ENCODE measurements at places on chromosomes 11 and 22.

- no peak for DNase-seq
These were observed 498.3 kb upstream of the TENM4 start for GRCh38 chr11:79939111-79939510.

DNA sequence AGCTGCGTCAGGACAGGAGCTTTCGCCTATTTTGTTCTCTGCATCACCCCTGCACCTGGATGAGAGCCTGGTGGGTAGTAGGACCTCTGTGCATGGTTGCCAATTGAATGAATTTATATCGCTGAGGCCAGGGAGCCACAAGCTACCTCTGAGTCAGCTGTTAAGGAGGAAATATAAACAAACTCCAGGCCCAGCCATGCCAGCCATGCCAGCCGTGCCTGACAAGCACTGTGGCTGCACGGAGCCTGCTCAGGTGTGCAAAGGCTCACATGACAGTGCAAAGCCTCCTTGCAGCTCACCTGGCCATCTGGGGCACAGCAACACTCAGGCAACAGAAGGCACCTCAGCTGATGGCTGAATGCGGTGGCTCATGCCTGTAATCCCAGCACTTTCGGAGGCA, 33.7 kb upstream of the LINC01488 start:
- no peak for DNase-seq

GRCh38 chr11:83252266-83252665, 33.9 kb downstream of the CCDC90B start:
- no peak for DNase-seq

GRCh38 chr11:111301004-111301841, 2.9 kb downstream of the POU2AF3 start:
- DNase-seq = no peak

DNA sequence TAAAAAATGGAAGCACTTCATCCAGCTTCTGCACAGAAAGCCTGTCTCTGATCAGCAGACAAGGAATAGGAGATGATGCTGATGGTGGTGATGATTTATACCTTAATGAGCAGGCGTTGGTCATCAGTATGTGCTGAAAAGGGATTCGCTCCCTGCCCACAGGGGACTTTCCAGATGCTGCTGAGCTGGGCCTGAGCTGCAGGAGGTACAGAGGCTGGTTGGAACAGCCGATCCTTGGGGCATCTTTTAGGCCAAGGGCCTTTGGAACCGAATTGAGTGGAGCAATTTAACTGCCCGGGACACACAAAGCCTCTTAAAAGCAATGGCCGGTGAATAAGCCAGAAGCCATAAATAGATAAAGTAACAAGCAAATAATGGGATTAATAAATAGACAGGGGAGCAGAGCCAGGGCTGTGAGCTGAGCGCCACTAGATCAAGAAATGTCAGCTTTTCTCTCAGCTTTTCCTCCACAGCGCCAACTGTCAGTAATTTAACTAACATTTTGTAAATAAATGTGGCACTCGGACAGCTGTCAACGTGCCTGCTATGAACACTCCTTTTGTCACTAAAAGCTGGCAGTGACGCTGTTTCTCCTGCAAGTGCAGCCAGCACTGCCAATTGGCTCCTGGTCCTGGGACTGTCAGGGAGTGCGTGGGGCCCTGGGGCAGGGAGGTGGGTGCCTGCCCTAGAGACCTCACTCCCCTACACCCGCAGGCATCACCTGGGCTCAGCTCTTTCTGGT, 562.3 kb downstream of the NTM start:
- DNase-seq = no peak

GRCh38 chr11:43316451-43316850, 4.7 kb downstream of the API5 start:
- DNase-seq = no peak

GRCh38 chr22:21622919-21623647, 6.7 kb downstream of the YDJC start:
- DNase-seq = no peak

DNA sequence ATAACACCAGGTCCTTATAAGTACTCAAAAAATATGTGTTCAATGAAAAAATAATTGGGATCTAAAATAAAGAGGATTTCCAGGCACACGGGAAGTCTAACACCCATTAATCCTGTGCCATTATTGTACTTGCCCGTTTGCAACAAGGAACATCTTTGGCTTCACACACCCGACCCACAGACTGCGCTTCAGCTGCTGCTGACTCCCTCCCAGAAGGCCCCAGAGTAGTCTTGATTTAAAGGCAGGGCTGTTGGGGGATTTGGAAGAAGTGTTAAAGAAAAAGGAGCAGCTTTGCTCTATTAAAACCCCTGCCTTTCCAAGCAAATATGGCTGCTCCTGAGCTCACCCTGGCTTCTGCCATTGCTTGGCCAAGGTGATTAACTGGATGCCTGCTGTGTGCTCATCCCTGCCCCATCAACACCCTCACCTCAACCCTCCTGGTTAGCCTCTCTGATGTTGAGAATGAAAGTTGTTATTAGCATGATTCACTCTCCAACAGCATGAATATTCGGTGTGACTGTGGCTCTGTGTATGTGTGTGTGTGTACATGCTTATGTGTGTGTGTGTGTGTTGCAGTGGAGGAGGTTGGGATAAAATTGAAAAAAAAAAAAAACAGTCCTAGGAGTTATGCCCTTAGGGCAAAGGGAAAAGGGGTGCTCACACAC, 76.1 kb downstream of the KIRREL3 start:
- no peak for DNase-seq

DNA sequence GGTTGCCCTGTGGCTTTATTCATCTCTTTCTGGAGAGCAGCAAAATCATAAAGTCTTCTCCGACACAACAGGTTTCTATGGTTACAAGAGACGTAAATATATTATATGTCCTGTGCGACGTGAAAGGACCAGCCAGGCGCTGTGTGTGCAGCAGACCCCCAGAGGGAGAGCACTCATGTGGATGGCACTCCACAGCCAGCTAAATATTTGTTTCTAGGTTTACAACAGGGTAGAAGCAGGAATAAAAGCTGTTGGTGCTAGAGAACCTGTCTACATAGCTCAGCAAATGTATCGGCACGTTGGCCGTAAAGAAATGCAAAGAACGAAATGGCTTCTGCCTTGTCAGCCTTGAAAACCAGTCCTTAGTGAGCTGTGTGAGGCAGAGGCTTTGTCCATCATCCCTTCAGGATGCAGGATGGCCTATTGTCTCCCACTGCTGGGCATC, 133.8 kb upstream of the PITPNB start:
- DNase-seq = no peak

DNA sequence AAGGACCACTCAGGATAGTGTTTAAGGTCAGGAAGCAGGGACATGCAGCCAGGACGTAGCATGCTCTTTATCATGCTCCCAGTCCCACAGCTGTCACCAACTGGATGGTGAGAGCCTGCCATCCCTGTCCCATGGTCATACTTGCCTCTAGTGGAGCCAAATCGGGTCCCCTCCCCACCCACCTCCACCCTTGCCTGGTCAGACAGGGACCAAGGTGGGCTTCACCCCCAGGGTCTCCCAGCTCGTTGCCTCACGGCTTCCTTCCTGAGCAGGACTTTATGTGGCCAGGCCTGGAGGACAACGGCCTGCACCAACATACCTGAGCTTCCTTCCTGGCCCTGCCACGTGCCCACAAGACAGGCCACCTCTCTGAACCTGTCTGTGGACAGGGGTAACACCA, 19.8 kb downstream of the A4GALT start:
- DNase-seq = no peak

DNA sequence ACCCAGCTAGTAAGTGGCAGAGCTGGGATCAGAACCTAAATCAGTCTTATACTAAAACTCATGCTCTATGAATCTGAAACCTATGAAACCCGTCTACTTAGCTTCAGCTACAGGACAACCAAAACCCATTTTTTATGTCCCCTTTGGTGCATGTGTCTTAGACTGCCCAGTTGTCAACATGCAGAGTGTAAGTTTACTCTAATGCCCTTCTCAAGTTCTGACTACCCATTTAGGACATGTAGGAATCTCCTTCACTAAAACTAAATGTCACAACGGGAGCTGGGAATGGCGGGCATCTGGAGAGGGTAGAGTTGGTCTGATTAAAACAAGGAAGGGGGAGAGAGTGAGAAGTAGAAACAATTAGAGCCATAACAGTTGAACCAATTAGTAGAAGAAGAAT, 167.9 kb upstream of the UBASH3B start:
- no peak for DNase-seq

- DNase-seq = no peak
These were observed 904.2 kb upstream of the RAG2 start for GRCh38 chr11:37502202-37502601.

- DNase-seq = no peak
These were observed 118.2 kb downstream of the ABTB2 start for GRCh38 chr11:34239465-34240149.

- no peak for DNase-seq
These were observed 85.0 kb upstream of the SC5D start for GRCh38 chr11:121207485-121208115.

GRCh38 chr22:37366601-37367000, 60.7 kb downstream of the ELFN2 start:
- DNase-seq = no peak

- DNase-seq = no peak
These were observed 10.6 kb downstream of the EIF3M start for GRCh38 chr11:32594272-32594671.

DNA sequence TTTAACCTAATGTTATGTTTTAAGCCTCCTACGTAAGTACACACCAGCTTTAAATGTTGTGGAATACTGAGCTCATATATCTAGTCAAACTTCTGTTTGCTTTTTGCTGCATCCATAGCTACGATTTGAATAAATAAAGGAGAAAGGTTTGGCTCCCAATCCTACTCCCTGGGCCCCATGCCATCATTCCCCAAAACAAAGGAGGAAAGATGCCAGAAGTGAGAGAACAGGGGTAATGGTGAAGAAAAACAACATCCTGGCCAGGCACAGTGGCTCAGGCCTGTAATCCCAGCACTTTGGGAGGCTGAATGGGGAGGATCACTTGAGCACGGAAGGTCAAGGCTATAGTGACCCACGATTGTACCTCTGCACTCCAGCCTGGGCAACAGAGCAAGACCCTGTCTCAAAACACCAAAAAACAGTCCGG, 26.5 kb downstream of the SCGB1A1 start:
- DNase-seq = no peak
